Sigmoid colon (tissue), 7 donors: ENCODE measurements at places on chromosomes 12 and 14.

GRCh38 chr12:103530307-103531066 is 34.7 kb upstream of the C12orf42 start:
- H3K4me3 ChIP-seq: no peak overlapping the region
- no peak for DNase-seq
- no peak overlapping the region for H3K27ac ChIP-seq
- H3K4me1 ChIP-seq: no peaks in the 10 kb centered on the region
- no peaks in the 10 kb centered on the region for H3K36me3 ChIP-seq

DNA sequence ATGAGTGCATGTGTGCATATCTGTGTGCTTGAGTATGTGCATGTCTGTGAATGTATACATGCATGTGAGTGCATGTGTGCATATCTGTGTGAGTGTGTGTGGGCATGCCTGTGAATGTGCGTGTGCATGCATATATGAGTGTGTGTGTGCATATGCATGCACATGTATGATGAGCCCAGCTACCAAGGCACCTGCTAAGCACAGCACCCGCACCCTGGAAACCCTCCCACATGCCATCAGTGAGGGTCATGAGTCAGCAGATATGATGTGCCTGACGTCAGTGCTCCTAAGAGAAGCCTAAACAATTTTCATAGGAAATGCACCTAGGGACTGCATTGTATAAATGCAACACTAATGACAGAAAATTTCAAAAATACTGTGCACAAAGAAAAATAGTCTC is 151.1 kb downstream of the KIF26A start:
- no peaks in the 10 kb centered on the region for H3K36me3 ChIP-seq
- peak; percentile 17 for DNase-seq
- no peaks in the 10 kb centered on the region for H3K27me3 ChIP-seq
- no peak overlapping the region for H3K27ac ChIP-seq
- no peaks in the 10 kb centered on the region for H3K4me1 ChIP-seq

DNA sequence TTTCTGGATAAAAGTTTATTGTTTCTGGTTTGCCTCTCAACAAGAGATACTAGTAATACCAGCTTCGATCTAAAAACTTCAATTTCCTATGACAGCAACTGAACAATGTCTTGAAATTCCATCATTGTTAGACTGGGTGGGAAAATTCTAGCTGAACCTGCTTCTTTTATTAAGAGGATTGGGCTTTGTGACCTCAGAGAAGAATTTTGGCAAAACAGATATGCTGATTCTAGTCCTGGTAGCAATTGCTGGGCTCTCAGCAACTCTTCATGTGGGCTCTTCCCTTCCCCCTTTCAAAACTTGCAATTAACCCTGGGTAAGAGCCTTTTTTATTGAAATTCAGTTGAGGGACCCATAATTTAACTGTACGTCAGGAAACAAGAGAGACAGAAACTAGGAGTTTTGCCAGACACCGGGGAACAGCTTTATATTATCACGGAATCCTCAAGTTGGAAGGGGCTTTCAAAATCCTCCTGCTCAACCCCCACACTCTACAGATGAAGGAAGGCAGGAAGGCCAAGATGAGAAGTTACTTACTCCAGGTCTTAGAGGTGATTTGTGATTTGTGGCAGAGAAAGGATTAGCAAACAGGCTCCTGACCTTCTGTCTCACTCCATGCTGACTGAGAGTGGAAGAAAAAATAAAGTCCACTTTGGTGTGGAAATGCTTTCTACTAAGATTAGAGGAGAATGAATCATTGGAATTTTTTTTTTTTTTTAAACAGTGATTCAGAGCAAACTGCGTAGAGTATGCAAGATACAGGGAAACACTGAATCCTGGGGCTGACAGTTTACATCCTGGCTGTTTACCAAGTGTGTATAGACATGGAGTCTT is 239.0 kb upstream of the ATP2B1 start:
- H3K36me3 ChIP-seq: no peaks in the 10 kb centered on the region
- no peak for DNase-seq
- H3K4me3 ChIP-seq: no peak overlapping the region
- H3K4me1 ChIP-seq: peaks cover 68% of the 10 kb centered on the region
- peak overlapping the region; percentile 45 for H3K27ac ChIP-seq

DNA sequence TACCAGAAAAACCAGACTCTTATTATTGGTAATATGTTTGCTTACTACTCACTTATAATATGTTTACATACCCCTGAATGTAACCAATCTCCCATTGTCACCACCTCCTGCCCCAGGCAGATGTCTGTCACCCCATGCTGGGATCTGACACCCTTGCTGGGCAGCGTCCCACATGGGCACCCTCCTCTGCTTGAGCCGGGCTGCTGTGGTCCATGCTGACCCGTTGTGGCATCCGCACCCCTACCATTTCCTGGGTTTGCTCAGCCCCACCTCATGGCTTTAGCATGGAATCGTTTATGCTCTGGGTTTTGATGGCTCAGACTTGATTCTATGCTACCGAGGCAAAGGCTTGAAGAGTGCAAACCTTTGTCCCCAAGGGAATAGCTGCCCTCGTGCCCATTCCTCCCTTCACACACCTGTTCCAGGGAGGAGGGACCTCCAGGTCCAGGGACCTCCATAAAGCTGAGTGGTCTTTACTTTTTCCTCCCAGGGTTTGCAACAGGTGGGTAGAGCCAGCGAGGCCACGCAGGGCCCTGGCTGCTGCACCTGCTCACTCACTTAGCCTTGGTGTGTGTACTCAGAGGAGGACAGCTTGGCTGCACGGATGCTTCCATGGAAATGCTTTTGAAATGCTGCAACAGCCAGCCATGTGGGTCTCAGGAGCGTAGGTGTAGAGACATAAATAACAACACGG is 68.7 kb downstream of the PRMT8 start:
- H3K4me1 ChIP-seq: no peaks in the 10 kb centered on the region
- DNase-seq: no peak
- no peak overlapping the region for H3K4me3 ChIP-seq
- H3K27ac ChIP-seq: no peak overlapping the region

- no peak for DNase-seq
- H3K36me3 ChIP-seq: no peaks in the 10 kb centered on the region
- H3K4me3 ChIP-seq: no peak overlapping the region
- H3K4me1 ChIP-seq: no peaks in the 10 kb centered on the region
- H3K27me3 ChIP-seq: no peaks in the 10 kb centered on the region
Measured at GRCh38 chr12:71356569-71356968, 83.0 kb upstream of the LGR5 start.
